A549 treated with Hydrocortisone at 1 μM for 4 hours (cell line): ENCODE measurements at places on chromosomes 16 and 17. TPM values are rescaled to one million over a fixed set of nuclear protein-coding genes. Genes with fewer than 3 reads are reported as not detected.

Gene KRT39
- not detected in 5 replicates for total RNA-seq

Gene SLC16A6
- total RNA-seq, result 0.29 to 0.69 TPM (median 0.30 TPM) in 5 replicates

Gene ITGB3
- 2.5 to 7.1 TPM (median 5.0 TPM) in 5 replicates for total RNA-seq

Gene ZNF213
- total RNA-seq, result 9.7 to 12.0 TPM (median 11.8 TPM) in 5 replicates

Gene UTS2R
- total RNA-seq, result 0.08 TPM in 1 of 5 replicates, not detected in the others

Gene SMTNL2
- total RNA-seq, result 0.18 to 0.77 TPM (median 0.40 TPM) in 5 replicates

Gene RCVRN
- 0.13 TPM in 1 of 5 replicates, not detected in the others for total RNA-seq

Gene CHAD
- not detected in 5 replicates for total RNA-seq

Gene ZBTB4
- 20.4 to 26.9 TPM (median 24.8 TPM) in 5 replicates for total RNA-seq

Gene TBC1D3G
- not detected in 5 replicates for total RNA-seq

Gene CA4
- 0.09 to 0.29 TPM (median 0.20 TPM) in 3 of 5 replicates, not detected in the others for total RNA-seq

Gene TBC1D26
- total RNA-seq, result 0.07 TPM in 1 of 5 replicates, not detected in the others

Gene C16orf96
- 0.05 to 0.08 TPM (median 0.06 TPM) in 4 of 5 replicates, not detected in the other for total RNA-seq

Gene ROGDI
- total RNA-seq, result 11.2 to 14.4 TPM (median 13.6 TPM) in 5 replicates

Gene SLC5A11
- 0.22 to 0.51 TPM (median 0.36 TPM) in 5 replicates for total RNA-seq

Gene GLIS2
- 22.2 to 27.5 TPM (median 25.3 TPM) in 5 replicates for total RNA-seq

Gene MKS1
- total RNA-seq, result 10.6 to 12.6 TPM (median 12.2 TPM) in 5 replicates

Gene IGSF6
- total RNA-seq, result not detected in 5 replicates

Gene MYH1
- total RNA-seq, result not detected in 5 replicates

Gene CTRB2
- not detected in 5 replicates for total RNA-seq

Gene STAC2
- total RNA-seq, result 3.5 to 4.8 TPM (median 4.0 TPM) in 5 replicates

Gene SPG7
- total RNA-seq, result 103 to 121 TPM (median 106 TPM) in 5 replicates

Gene ABCC12
- 0.02 to 0.12 TPM (median 0.05 TPM) in 5 replicates for total RNA-seq

Gene CMIP
- 99.4 to 126 TPM (median 117 TPM) in 5 replicates for total RNA-seq

Gene KRTAP3-2
- total RNA-seq, result 0.26 to 0.44 TPM (median 0.29 TPM) in 5 replicates
